ENCODE measurements at places on chromosomes 1 and 21. TPM values are rescaled to one million over a fixed set of nuclear protein-coding genes. Genes with fewer than 3 reads are reported as not detected.

DNA sequence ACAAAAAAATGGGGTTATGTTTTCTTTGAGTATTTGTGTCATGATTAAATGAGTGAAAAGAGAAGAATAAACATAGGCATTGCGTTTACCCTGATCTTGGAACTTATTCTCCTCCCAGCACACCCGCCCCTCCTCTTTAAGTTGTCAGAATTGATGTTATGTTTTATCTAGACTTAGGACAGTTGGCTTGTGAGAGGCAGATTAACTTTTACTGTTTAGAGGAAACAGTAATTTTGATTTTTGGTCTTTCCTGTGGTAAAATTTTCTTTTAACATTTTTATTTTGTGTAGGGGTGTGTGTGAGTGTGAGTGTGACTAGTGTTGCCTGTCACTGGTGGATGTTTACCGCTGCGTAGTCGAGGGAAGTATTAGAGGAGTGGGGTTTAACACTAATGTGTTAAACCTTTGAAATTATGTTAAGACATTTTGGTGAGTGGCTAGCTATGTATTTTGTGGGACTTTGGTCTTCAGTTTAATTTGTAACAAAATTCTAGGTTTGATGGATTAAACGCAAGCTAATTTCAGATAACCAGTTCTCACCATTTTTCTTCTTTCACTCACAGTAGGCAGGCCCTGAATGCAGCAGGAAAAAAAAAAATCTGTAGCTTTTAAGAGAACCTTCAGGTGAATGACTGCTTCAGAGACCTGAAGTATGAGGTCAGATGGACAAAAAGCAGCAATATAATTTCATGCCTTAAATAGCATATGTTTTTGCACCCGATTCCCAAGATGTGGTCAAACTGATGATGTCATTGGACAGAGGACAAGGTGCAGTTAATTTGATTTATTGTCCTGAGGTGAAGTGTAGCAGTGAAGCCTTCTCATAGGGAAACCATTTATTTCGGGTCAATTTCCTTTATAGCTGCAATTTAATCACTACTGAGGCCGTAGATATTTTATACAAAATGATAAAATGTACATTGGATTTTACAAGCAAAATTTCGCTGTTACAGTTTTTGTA lies 2.7 kb downstream of the POU2F1 start:
- H3K36me3 ChIP-seq, result no peaks in the 10 kb centered on the region
- no peaks in the 10 kb centered on the region for H3K27me3 ChIP-seq
- peaks cover 16% of the 10 kb centered on the region for H3K4me1 ChIP-seq
- no peak overlapping the region for H3K27ac ChIP-seq
- no peak for DNase-seq

The ANKRD34A gene
- 0.42 TPM for total RNA-seq

DNA sequence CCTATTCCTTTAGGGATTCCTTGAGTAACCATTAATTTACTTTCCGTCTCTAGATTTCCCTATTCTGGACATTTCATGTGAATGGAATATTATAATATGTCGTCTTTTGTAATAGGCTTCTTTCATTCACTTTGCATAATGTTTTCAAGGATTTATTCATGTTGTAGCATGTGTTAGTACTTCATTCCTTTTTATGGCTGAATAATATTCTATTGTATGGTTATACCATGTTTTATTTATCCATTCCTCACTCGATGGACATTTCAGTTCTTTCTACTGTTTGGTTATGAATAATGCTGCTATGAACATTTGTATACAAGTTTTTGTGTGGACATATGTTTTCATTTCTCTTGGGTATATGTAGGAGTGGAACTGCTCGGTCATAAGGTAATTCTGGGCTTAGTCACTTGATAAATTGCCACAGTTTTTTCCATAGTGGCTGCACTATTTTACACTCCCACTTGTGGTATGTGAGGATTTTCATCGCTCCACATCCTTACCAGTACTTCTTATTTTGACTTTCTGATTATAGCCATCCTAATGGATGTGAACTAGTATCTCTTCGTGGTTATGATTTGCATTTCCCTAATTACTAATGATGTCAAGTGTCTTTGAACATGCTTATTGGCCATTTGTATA lies 17.7 kb downstream of the PPP2R5A start:
- no peaks in the 10 kb centered on the region for H3K36me3 ChIP-seq
- no peak overlapping the region for H3K4me3 ChIP-seq
- no peak for DNase-seq
- H3K27me3 ChIP-seq, result no peaks in the 10 kb centered on the region
- H3K27ac ChIP-seq, result no peak overlapping the region
- peaks cover 19% of the 10 kb centered on the region for H3K4me1 ChIP-seq

DNA sequence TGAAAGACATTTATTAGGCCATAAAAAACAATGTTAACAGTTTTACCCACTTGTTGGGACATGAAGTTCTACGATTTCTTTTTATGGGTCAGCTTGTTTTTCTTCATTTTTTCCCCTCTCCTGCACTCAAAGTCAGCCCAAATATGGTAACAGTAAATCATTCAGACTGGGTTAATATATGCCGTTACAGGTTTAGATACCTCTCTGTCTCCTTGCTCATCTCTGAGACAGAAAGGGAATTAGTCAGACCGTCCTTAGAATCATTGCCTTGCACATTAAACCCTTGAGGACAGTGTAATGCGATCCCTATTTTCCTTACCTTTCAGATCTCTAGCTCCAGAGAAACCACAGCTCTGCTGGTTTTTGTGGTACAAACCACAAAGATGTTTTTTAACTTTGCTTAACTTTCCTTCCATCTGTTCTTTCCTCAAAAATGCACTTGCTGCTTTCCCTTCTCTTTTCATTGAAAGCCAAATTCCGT lies 613.3 kb downstream of the PLPP3 start:
- H3K27ac ChIP-seq, result no peak overlapping the region
- no peaks in the 10 kb centered on the region for H3K4me1 ChIP-seq
- no peak overlapping the region for H3K4me3 ChIP-seq
- H3K27me3 ChIP-seq, result no peaks in the 10 kb centered on the region
- H3K36me3 ChIP-seq, result no peaks in the 10 kb centered on the region

DNA sequence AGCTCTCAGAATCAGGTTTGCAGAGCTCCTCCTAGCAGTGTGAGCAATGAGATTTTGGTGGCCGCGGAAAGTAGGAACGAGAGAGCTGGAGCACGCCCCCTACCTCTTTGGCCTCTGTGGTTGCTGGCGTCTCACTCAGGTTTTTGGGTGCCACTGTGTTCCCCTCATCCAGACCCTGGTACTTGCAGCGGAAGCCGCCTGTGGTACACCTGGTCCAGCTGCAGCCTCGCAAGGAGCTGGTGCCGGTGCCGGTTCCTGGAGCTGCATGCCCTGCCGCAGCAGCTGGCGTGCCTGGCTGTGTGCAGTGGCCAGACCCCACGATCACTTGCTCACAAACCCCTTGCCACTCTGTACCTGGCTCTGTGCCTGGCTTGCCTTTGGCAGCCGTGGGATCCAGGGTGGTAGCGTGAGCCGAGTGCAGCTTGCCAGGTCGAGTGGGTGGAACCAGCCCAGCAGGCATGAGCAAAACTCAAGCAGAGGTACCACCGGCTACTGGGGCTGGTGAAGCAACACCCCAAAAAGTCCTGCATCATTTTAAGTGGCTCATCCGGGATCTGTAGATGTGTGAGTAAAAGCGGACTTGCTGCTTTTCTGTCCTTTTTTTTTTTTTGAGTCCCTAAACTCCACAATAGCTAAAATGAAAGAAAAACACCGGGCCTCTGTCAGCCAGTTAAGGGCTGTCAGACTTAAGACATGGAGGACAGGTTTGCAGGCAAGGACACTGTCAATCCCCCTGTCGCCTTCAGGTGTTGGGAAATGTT lies 844.9 kb downstream of the KCNT2 start:
- no peaks in the 10 kb centered on the region for H3K4me1 ChIP-seq
- H3K4me3 ChIP-seq, result no peak overlapping the region
- no peaks in the 10 kb centered on the region for H3K27me3 ChIP-seq
- no peak for DNase-seq

DNA sequence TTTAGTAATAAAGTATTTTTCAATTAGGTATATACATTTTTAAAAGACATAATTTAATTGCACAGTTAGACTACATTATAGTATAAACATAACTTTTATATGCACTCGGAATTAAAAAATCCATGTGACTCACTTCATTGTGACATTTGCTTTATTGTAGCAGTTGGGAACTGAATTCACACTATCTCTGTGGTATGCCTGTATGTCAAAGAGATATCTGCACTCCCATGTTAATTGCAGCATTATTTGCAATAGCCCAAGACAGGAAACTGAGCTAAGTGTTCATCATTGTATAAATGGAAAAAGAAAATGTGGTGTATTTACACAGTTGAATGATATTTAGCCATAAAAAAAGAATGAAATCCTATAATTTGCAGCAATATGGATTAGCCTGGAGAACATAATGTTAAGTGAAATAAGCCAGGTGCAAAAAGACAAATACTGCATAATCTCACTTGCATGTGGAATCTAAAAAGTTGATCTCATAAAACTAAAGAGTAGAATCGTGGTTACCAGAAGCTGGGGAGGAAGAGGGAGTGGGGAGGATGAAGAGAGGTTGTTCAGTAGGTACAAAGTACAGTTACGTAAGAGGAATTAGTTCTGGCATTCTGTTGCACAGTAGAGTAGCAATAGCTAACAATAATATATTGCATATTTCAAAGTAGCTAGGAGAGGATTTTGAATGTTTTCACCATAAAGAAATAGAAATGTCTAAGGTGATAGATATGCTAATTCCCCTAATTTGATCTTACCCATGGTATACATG lies 64.8 kb downstream of the DPT start:
- H3K27me3 ChIP-seq, result no peaks in the 10 kb centered on the region
- H3K4me1 ChIP-seq, result no peaks in the 10 kb centered on the region
- no peak overlapping the region for H3K27ac ChIP-seq
- DNase-seq, result no peak

DNA sequence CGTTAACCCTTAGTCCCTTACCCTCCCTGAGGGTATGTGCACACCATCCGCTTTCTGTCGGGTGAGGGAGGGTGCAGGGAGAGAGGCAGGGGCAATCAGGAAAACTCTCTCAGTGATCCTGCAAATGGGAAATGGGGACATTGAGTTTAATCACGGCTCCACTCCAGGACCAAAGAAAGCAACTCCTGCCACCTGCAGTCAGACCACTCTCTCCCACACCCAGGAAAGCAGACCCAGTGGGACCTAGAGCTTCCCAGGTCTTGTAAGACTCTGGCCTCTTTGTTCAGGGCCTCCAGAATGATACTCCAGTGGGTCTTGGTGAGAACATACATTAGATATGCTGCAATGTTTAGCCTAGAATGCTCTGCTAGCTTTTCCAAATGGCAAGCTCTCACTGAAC lies 71.5 kb downstream of the GNG12 start:
- H3K27ac ChIP-seq, result no peak overlapping the region
- H3K27me3 ChIP-seq, result peaks cover 9% of the 10 kb centered on the region
- H3K4me3 ChIP-seq, result no peak overlapping the region
- no peak for DNase-seq
- H3K4me1 ChIP-seq, result peaks cover 6% of the 10 kb centered on the region
